ENCODE measurements at places on chromosomes 5 and 9. TPM values are rescaled to one million over a fixed set of nuclear protein-coding genes. Genes with fewer than 3 reads are reported as not detected.

DNA sequence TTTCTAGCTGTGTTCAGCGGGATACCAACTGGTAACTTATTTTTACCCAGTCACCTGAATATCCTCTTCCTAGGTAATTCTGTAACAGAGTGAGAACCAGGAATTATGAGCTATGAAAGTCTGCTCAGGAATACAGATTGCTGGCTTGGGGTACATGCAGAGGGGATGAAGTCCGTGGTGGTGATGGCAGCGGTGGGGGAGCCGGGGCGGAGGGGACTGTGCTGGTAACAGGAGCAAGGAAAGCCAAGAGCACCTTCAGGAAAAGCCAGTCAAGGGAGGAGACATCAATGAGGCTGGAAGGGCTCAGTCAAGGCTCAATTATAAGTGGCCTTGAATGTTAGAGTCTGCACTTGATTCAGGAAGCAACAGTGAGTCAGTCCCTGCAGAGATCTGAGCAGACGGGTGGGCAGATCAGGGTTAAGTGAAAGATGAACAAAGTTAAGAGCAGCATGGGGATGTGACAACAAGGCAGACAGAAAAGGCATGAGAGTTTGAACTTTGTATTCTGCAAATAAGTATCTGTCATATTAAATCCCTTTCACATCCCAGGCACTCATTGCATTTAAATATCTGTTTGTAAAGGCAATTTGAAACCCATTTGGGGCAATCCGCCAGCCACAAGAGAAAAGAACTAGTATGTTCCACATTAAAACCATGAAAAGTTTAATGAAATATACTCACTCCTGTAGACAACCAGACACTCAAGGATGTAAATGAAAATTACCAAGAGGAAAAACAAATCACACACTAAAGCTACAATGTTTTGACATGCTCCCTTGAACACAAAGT lies 101.2 kb downstream of the TTC39B start:
- peak; percentile 56 for DNase-seq

- DNase-seq = no peak
Measured at GRCh38 chr5:38330207-38330606, 71.8 kb downstream of the EGFLAM start.

- no peak for DNase-seq
Measured at GRCh38 chr9:98790134-98790841, 6.1 kb downstream of the ANKS6 start.

GRCh38 chr9:137294091-137294680 lies 7.9 kb downstream of the NRARP start:
- peak; percentile 72 for DNase-seq

DNA sequence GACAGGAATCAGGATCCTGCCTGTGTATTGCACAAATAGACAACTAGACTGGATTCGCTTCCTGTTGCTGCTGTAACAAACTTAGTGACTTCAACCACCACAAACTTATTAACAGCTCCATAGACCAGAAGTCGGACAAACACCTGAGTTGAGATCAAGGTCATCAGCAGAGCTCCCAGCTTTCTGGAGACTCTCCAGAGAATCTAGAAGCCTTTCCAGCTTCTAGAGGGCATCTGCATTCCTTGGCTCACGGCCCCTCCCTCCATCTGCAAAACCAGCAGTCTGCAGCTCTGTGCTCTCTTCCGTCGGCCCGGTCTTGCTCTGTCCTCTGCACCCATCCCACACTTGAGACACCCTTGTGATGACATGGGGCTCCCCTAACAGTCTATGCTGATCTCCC lies 99.1 kb downstream of the KCNT1 start:
- DNase-seq = no peak

DNA sequence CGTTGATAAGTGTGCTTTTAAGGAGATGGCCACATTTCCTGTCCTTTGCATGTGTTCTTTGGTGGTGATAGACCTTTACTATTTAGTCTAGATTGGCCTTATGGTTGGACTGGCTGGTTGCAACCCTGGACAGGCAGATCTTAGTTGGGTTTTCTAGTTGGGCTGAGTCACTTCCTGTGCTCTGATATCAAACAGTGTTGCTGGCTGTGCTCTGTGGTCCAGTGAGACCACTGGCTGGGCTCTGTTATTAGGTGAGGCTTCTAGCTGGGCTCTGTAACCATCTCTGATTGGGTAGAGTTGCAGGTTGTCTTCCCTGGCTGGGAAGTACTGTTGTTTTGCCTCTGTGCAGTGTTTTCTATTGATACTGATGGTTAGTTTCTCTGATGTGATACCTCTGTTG lies 432.5 kb downstream of the LRRC70 start:
- no peak for DNase-seq

- DNase-seq = no peak
Measured at GRCh38 chr5:30034870-30035269, 1158.6 kb upstream of the CDH6 start.

TLX3 gene
- total RNA-seq = not detected

NOTCH1 gene
- total RNA-seq = 36.7 TPM

MZB1 gene
- 0.43 TPM for total RNA-seq
